Fibroblast of upper back skin (primary cell): ENCODE measurements at places on chromosomes 5 and 9.
A peak's percentile ranks its signal among the peaks of the same experiment; 100 is the strongest.

DNA sequence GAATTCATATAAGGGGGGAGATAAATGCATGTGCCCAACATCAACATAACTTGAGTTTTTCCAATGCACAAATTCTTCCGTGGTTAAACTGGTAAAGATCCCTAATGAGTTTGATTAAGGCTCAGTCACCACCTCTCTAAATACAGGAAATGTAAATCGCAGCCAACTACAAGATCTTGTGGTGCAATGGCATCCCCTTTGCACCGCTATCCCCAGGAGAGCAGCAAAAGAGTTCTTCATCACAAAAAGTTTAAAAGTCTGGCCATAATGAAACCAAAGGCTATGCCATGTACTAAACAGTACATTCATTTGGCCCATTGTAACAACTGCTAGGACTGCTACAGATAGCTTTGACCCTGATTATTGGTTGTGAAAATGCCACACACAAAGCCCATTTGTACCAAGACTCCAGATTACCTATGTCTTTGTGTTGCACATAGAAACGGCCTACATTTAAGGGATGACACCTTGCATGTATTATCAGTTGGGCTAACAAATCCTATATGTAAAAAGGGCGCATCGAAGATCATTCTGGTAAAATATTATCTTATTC, 44.5 kb downstream of the ZNF608 start:
- no peak for DNase-seq

DNA sequence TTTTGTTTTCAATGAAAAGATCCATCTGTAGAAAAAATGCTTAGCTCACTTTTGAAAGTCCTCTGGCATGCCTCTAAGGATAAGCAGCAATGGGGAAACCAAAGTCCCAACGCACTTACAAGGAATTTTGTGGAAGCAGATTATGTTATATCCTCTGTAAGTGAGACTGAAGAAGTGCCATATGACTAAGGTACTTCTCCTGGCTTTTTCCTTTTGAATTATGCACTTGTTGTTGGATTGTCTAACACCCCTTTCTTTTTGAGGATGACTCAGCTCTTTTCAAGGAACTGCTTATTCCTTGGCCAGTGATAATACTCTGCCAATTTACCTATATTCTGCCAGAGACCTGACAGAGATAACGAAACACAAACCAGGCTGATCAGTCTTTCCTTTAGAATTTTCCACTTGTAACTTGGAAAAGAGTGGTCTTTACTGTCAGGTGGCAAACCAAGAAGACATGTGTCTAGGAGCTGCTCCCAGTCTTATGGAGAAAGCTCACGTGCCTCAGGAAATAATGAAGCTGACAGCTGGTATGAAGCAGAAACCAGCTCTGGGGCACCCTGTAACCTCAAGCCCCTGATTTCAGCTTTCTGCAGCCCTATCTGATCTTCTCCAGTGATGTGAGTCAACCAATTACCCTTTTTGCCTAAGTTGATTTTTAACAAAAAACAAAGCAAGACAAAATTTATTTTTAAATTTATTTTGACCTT, 290.8 kb upstream of the FBXL7 start:
- no peak for DNase-seq

DNA sequence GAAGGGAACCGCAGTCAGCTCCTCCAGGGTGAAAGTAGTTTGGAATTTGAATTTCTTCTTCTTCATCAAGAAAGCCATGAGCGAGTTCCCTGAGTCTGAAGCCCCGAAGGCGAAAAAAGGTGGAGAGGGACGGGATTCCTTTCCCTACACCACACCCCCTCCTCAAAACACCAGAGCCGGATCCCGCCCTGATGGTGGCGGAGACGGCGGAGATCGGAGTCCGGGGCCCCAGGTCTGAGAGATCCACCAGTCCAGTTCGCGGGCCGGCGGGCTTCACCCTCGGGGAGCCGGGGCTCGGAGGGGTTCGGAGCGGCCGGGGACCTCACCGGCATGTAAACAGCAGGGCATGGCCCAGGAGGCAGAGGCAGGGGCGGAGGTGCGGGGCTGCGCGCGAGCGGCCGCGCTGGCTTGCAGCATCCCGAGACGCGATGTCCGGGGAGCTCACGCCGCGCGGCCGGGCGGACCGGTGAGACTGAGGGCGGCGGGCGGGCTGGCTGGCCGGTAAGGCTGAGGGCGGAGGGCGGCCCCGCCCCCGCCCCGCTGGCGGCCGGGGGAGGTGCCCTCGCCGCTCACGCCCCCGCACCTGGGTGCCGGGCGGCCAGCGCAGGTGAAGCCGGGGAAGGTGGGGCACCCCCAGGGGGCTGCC, 606 bp downstream of the EEIG1 start:
- no peak for DNase-seq

GRCh38 chr5:108857905-108858304, 110.2 kb downstream of the FER start:
- DNase-seq: no peak

GRCh38 chr9:134321531-134321930, 4.7 kb upstream of the RXRA start:
- DNase-seq: peak; percentile 24

DNA sequence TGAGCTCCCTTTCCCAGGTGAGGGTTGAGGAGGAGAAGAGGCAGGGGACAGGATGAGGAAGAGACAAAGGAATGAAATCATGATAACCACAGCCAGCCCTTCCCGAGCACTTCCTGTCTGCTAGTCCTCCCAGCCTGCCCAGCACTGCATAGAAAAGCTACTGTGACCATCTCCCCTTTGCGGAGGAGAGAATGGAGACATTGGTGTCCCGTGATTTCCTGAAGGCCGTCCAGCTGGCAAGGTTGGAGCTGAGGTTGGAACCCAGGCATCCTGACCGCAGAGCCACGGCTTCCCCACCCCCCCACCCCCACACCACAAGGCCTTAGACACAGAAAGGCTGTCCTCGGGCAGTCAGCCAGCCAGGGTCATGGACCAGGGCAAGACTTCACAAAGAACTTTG, 131.1 kb upstream of the ICE1 start:
- peak; percentile 49 for DNase-seq

GRCh38 chr5:32848681-32849080, 137.6 kb downstream of the NPR3 start:
- DNase-seq: peak; percentile 84

- peak; percentile 42 for DNase-seq
Measured at GRCh38 chr5:68149189-68149588, 66.4 kb upstream of the PIK3R1 start.

- no peak for DNase-seq
Measured at GRCh38 chr5:35061211-35061770, 13.5 kb upstream of the AGXT2 start.

GRCh38 chr9:125683486-125683885, 23.5 kb downstream of the MAPKAP1 start:
- DNase-seq: peak; percentile 71

DNA sequence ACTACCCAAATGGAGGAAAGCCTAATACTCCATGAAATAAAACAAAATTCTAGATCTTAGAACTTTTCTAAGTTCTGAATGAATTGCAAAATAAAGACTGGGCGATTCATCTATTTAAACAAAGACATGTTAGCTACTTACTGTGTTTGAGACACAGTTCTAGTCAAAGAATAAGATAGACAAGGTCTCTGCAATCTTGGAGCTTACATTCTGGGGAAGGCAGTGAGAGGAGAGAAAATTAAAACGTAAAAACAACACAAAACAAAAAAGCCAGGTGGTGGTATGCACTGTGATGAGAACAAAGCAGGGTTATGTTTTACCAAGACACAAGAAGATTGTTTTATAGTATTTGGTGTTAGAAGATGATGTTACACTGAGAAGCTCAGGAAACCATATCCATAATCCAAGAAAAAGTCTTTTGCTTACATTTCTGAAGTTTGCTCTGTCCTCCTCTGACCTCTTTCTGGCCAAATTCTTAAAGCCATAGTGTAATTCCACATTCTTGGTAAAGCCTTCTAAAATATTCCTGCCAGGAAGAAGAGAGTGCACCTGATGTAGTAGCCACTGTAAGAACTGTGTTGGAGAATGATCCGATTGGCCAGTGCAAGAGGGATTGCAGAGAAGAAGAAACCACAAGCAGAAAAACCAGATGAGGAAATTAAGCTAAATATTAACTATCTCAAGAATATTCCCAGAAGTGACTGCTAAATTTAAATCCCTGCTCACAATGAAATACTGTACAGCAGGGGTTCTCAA, 218.4 kb downstream of the PCSK1 start:
- DNase-seq: no peak

DNA sequence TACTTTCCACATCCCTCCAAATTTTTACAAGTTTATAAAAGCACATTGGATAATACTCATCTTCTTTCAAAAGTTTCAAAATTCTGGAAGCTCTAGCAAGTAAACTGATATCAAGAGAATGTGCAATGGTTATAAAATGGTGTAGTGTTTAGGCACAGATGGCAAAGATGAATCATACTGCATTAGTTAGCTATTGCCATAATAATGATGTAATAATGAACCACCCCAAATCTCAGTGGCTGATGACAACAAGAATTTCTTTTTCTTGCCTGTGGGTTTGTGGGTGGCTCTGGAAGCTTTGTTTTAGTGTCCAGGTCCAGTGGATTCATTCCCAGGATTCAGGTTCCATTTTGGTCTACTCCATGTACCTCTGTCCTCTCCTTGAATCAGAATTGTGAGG, 319.0 kb downstream of the BRINP1 start:
- no peak for DNase-seq

- DNase-seq: peak; percentile 90
Measured at GRCh38 chr9:128081056-128081455, 13.0 kb downstream of the SLC25A25 start.

DNA sequence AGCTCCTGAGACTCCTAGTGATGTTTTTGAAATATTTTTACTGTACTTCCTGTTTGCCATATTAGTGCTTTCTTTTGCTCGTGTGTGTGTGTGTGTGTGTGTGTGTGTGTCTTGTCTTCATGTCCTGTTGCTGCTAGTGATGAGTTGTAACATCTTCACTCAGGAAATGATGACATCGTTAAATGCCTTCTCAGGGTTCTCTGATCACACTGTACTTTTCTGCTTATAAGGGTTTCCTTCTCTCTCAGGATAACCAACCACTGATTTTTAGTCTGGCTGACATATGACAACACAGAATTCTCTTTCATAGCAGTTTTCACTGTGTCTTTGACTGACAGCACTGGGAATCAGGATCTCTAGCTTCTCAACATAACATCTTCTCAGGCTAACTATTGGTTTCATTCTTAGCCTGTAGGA, 16.1 kb downstream of the SV2C start:
- DNase-seq: no peak

DNA sequence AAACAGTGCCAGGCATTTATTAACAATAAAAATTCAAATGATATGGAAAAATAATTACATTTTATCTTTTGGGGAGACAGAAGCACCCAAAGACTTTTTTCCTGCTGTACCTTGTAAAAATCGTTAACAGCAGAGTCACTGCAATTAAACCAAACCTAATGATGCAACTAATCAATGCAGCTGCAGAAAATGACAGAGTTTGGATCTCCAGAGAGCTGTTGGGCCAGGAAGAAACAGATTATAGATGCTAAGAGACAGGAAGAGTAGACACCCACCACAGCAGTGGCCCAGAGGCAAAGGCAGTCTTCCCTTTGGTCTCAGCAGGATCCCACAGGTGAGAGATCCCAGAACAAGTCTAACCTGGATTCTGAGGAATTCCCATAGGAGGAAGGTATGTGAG, 53.0 kb downstream of the SPOCK1 start:
- DNase-seq: no peak

GRCh38 chr9:134211811-134212485, 47.6 kb upstream of the RNU6ATAC start:
- DNase-seq: no peak

DNA sequence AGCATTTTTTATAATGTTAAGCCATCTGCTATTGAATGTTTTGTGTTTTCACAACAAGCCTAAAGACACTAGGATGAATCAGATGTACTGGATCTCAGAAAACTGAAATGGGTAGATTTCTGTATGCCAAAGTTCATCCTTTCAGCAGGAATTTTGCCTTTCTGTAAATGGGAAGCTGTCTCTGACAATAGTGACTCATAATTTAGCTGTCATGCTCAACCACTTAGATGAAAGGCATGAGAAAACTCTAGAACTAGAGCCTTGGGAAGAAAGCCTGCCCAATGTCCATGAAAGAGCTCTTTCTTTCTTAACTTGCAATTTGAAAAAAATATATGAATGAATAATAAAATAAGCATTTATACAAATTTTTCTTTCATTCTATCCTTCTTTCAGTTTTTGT, 616.0 kb upstream of the EDIL3 start:
- peak; percentile 16 for DNase-seq

DNA sequence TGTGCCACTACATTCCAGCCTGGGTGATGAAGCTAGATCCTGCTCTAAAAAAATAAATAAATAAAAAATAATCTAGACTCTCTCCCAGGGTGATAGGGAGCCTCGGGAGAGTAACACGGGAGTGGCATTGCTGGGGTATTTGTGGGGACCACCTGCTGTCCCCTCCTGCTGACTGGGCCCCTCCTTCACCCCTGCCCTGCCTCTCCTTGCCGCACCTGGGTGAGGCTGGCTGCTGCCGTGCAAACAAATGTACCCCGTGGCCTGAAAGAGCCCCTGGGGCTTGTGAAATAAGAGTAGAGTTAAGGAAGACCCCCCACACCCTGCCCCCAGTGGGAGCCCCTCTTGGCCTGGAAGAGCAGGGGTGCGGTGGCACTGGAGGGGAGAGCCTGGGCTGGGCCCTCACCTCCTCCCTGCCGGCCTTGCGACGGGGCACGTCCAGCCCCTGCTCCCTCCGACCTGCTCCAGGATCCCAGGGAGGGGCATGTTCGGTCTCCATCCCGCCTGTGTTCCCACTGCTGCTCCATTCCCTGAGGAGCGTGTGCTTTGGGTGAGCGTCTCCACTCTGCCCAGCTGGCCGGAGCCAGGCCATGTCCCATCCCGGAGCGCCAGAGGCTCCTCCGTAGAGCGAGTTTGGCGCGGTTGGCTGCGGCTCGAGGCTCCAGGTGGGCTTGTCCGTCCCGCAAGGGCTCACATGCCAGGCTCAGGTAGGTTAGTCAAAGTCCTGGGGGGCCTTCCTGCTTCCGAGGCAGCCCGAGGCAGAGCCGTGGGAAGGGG, 75.0 kb upstream of the RNU6ATAC start:
- no peak for DNase-seq

GRCh38 chr5:56829137-56829908, 14.0 kb downstream of the MAP3K1 start:
- DNase-seq: no peak

GRCh38 chr5:66915531-66915930, 281.1 kb downstream of the CD180 start:
- no peak for DNase-seq

DNA sequence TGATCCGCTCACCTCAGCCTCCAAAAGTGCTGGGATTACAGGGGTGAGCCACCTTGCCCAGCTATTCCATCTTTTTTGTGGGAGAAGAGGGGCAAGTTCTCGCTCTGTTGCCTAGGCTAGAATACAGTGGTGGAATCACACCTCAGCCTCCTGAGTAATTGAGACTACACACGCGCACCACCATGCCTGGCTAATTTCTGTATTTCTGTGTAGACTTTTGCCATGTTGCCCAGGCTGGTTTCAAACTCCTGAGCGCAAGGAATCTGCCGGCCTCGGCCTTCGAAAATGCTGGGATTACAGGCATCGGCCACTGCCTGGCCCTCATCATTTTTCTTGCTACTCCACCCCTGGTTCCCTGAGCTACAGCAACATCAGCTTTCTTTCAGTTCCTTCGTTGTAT, 2.8 kb upstream of the NOL6 start:
- DNase-seq: no peak

GRCh38 chr9:2242831-2243330, 227.7 kb downstream of the SMARCA2 start:
- no peak for DNase-seq
